ENCODE measurements at places on chromosomes 3 and 15.

GRCh38 chr3:171684221-171684620, 126.1 kb downstream of the PLD1 start:
- no peak for DNase-seq

GRCh38 chr3:65720989-65721737, 317.6 kb downstream of the MAGI1 start:
- DNase-seq = no peak

DNA sequence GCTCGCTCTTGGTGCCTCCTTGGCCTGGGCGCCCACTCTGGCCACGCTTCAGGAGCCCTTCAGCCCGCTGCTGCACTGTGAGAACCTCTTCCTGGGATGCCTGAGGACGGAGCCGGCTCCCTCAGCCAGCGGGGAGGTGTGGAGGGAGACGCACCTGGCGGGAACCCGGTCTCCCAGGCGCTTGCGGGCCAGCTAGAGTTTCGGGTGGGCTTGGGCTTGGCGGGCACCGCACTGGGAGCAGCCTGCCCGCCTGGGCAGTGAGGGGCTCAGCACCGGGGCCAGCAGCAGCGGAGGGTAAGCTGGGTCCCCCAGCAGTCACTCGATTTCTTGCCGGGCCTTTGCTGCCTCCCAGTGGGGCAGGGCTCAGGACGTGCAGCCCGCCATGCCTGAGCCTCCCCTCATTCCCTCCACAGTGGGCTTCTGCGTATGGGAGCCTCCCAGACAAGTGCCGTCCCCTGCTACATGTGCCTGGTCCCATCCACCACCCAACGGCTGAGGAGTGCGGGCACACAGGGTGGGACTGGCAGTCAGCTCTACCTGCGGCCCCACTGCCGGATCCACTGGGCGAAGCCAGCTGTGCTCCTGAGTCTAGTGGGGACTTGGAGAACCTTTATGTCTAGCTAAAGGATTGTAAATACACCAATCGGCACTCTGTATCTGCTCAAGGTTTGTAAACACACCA, 708.7 kb downstream of the VGLL3 start:
- DNase-seq = no peak

DNA sequence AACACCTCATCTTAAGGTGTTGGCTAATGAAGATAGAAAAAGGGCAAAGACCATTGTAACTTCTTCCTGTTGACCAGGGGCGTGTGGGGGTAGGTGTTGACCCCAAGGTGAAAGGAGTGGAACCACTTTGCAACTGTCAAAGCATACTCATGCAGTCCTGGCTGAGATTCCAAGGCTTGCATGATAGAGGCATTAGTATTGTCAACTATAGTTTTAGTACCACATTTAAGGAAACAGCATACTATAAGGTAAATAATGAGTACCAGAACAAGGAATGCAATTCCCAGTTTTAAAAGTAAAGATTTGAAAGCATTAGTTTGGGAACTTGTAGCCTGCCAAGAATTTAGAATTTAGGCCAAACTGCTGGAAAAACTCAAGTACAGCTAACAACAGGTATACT, 27.8 kb upstream of the ADGRG7 start:
- no peak for DNase-seq

GRCh38 chr3:133460809-133461208, 61.0 kb downstream of the BFSP2 start:
- DNase-seq = no peak

- no peak for DNase-seq
Measured at GRCh38 chr3:153246331-153246730, 84.3 kb downstream of the RAP2B start.

DNA sequence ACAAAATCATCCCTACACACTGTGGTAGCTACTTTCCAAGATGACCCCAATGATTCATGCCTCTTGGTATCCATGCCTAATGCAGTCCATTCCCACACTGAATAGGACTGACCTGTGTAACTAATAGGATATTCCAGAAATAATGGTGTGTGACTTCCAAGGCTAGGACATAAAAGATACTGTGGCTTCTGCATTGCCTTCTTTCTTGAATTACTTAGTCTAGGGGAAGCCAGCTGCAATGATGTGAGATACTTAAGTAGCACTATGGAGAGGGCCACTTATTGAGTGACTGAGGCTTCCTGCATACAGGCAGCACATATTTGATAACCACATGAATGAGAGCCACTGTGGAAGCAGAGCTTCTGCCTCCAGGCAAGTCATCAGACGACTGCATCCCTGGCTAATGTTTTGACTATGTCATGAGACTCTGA, 50.1 kb downstream of the NR1I2 start:
- DNase-seq = no peak

Measured in endothelial cell (in vitro differentiated cells).